Right lobe of liver (tissue), 6 donors: ENCODE measurements at places on chromosomes 1 and 21.

GRCh38 chr21:22575165-22575584 lies 1577.0 kb downstream of the NCAM2 start:
- DNase-seq = no peak

DNA sequence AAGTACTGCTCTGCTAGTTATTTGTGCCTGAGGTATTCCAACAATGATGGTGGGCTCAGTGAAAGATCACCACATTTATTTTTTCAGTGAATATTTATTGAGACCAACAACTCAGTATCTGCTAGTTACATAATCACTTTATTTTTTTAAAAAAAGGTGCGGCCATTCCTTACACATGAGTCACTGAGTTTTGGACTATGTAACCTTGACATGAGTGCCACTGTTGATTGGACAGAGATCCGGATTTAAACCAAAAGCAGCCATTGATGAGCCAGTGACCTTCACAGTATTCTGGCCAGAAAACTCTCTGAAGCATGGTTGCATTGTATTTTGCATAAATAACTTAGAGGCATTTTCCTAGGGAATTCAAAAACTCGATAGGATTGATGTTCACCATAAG lies 79.5 kb downstream of the NUF2 start:
- no peak for DNase-seq

DNA sequence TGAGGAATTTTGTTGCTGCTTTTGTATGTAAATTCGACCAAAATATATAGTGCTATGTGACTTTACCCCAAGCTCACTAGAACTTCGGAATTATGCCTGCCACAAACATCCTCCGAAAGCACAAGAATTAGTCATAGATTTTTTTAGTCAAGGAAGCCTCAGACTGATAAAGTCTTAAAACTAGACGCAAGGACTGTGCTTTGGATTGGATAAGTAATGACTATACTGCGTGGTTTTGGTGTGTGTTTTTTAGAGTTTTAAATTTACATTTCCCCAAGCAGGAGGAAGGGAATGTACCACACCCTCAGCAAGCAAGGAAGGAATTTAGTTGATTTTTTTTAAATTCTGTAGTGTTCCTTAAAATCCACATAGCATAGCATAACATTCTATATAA lies 10.3 kb downstream of the WLS start:
- DNase-seq = no peak

DNA sequence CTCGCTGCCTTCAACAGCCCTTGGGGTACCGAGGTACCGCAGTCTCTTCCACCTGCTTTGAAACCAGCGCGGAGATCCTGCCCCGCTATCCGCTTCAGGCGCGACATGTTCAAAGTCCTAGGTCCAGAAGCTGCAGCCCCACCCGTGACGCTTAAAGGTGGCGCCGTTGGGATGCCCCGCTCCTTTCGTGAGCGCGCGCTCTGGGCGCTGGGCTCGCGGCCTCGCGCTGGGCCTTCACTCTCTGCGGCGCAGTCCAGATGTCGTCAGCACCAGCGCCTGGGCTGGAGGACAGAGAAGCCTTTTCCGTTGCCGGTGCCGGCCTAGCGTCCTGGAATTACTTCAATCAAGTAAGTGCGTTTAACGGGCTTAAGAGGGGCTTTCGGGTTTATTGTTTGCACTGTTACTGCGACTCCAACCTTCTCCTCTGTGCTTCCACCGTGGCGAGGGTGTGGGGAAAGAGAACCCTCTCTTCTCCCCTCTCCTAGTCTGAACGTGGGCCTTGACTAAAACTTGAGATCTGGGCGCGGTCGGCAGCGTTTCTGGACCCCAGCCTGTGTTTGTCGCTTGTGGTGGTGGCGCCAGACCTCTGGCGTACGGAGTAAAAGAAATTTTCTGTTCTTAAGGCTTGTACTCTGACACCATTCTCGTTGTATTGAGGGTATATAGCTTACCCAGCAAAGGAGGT lies at the start of gene LRRC40:
LRRC40 (minus strand) TSS at position 146 of the 685 bp plus-strand sequence; CDS start at position 107, 39 bp downstream.
- peak; percentile 98 for DNase-seq

DNA sequence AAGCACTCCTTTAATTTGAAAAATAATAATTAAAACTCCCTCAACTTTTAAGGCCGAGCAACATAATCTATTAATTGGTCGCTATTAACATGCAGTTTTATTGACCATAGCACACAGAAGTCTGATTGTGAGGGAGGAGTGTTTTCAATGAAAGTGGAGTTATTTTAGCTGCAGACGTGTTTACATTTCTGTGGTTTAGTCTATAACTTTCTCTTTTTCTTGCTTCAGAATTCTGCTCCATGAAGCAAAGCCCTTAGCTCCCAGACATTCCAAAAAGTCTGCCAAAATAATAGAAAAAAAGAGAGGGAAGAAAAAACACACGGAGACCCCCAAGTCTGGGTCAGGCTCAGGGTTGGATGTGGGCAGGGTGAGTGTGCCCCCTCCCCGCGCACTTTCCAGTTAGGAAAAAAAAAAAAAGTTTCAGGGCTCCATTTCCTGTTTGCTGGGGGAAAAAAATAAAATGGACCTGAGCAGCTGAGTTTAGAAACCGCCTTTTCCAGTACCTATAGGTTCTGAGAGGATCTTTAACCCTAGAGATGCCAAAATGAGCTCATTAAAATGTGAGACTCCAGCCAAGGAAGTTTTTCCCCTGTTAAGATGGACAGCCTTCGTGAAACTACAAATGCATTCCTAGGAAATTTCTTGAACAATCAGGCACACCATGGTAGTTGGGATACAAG lies 143.7 kb upstream of the ETS2 start:
- no peak for DNase-seq

GRCh38 chr1:221937155-221937953 lies 195.5 kb upstream of the DUSP10 start:
- DNase-seq = no peak

DNA sequence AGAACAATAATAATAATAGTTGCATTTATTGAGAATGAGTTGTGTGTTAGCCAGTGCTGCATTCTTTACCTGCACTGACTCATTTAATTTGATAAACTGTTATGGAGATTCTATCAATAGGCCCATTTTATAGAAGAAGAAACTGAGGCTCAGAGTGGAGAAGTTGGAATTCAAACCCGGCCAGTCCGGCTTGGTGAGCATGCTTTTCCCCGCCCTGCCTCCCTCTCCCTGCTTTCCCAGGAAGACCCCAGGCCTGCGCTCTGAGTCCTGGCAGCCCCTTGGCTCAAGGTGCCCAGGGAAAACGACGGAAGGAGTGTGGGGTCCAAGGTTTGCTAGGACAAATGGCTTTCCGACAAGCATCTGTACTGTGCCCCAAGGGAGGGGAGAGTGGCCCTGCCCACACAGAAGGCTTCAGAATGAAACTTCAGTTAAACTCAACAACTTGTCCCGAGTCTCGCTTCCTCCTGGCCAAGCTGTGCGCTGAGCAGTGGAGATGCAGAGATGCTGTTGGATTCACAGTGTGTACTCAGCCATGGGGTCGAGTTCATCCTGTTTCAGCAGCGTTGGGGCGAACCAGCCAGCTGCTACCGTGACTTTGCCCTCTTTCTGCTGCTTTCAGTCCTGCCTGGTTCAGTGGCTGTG lies 23.3 kb upstream of the PADI6 start:
- no peak for DNase-seq
